ENCODE measurements at places on chromosomes 16 and 17. TPM values are rescaled to one million over a fixed set of nuclear protein-coding genes. Genes with fewer than 3 reads are reported as not detected.

KRT39 gene
- not detected for total RNA-seq

LGALS9B gene
- 0.54 TPM for total RNA-seq

- DNase-seq: no peak
These were observed 20.1 kb upstream of the ZNF423 start for GRCh38 chr16:49875806-49876715.

DNA sequence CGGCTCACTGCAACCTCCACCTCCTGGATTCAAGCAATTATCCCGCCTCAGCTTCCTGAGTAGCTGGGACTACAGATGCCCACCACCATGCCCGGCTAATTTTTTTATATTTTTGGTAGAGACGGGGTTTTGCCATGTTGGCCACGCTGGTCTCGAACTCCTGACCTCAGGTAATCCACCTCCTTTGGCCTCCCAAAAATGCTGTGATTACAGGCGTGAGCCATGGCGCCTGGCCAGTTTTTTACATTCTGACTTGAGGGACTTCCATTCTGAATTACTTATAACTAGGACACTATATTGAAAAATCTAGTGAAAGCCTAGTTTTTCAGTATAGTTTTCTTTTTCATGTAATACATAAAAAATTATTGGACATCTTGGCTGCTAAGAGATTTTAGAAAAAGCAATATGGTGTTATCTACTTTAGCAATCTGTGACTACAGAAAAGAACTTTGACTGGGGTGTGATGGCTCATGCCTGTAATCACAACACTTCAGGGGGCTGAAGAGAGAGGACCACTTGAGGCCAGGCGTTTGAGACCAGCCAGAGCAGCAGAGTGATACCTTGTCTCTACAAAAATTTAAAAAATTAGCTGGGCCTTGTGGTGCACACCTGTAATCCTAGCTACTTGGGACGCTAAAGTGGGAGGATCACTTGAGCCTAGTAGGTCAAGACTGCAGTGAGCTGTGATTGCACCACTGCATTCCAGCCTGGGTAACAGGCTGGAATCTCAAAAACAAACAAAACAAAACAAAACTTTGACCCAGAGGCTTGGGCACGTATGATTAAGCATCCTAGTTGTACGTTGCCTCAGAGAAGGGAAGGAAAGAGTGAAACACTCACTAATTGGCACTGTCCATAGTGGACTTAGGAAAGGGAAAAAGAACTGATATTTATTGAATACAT lies 26.8 kb upstream of the GOSR1 start:
- DNase-seq: peak; percentile 50

DNA sequence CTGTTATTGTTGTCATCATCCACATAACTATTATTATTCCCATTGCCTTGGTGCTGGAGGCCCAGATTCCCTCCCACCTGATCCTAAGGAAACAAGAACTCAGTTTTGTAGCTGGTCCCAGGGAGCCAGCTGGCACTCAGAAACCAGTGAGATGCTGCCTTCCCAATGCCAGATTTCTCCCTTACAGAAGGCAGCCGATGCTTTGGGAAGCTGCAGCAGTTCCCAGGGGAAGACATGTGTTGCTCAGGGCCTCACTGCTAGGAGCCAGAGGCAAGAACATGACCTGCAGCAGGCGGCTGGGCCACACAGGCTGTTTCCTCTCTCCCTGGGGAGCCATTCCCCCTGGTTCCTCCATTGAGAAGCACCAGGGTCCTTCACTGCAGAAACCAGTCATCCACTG lies 59.9 kb upstream of the GRIN2A start:
- DNase-seq: no peak

- no peak for DNase-seq
These were observed 63.9 kb downstream of the NUP88 start for GRCh38 chr17:5355421-5356129.

All from Caki2 (cell line).